ENCODE measurements at places on chromosomes 3 and 15. TPM values are rescaled to one million over a fixed set of nuclear protein-coding genes. Genes with fewer than 3 reads are reported as not detected.

The PLA2G4B gene
- total RNA-seq = 1.4 TPM

The GLDN gene
- 0.53 TPM for total RNA-seq

The MYZAP gene
- total RNA-seq = 6.7 TPM

The ECT2 gene
- 55.9 TPM for total RNA-seq

The MESP2 gene
- under 0.01 TPM for total RNA-seq
